ENCODE measurements at places on chromosomes 11 and 22.

GRCh38 chr11:84117394-84117793 lies 831.2 kb upstream of the CCDC90B start:
- DNase-seq = no peak

DNA sequence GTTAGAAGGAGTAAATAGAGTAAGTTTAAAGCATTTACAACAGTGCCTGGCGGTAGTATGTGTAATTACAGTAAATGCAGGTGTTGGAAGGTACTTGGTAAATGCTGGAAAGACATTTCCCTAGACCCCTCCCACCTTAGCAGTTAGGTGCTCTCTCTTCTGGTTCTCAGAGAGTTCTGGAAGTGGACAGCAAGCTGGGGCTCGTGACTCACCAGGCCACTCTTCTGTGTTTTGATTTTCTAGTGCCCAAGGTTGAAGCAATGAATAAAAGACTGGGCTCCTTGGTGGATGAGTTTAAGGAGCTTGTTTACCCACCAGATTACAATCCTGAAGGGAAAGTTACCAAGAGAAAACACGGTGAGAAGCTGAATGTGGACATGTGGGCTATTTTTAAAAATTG lies 27.6 kb downstream of the SNU13 start:
- DNase-seq = no peak

DNA sequence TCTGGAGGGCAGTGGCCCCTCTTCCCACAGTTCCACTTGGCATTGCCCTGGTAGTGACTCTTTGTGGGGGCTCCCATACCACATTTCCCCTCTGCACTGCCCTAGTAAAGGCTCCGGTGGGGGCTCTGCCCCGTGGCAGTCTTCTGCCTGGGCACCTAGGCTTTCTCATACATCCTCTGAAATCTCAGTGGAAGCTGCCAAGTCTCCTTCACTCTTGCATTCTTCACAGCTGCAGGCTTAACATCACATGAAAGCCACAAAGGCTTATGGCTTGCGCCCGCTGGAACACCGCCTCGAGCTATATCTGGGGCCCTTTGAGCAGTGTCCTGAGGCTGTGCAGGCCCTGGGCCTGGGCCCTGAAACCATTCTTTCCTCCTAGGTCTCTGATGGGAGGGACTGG lies 25.3 kb downstream of the PLEKHB1 start:
- DNase-seq = no peak

DNA sequence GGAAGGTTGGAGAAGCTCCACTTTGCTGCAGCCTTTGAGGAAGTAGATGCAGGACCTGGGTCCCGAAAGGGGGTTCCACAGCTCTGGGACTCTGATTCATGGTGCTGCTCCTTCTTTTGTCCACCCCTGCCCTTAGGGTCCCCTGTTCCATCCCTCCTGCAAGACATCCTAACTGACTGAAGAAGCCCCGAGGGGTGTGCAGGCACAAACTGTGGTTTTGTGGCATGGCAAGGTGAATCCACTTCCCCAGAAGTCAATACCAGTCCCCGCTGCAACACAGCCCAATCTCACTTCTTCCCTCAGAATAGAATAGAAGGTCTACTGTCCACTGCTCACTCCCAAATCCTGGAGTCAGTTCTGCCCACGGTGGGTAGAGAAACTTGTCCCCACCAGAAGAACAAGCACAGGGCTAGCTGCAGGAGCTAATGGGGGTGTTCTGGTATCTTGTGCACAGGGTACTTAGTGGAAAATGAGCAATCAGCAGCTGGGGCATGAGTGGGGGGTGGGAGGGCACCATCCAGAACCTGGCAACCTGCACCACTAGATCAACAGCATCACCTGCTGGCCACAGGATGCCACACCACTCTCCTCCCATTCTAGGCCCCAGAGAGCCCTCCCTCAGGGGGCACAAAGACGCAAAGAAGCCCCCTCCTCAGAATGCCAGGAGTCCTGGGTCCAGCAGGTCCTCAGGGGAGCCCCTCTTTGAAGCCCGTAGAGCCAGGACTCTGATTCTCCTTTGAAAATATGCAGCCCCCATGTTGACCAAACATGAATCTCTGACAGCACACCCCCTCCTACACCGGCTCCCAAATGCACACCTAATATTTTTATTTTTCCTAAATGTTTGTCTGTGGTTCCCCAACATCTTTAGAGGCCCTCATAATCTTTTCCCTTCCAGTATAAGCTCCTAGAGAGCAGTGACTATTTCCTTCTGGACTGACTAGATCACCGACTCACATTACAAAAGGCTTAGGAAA lies 14.1 kb downstream of the SPATA19 start:
- no peak for DNase-seq

GRCh38 chr11:72974487-72975205 lies 160.4 kb downstream of the ATG16L2 start:
- no peak for DNase-seq

- DNase-seq = no peak
These were observed 73.0 kb downstream of the MSANTD4 start for GRCh38 chr11:105948918-105949590.

DNA sequence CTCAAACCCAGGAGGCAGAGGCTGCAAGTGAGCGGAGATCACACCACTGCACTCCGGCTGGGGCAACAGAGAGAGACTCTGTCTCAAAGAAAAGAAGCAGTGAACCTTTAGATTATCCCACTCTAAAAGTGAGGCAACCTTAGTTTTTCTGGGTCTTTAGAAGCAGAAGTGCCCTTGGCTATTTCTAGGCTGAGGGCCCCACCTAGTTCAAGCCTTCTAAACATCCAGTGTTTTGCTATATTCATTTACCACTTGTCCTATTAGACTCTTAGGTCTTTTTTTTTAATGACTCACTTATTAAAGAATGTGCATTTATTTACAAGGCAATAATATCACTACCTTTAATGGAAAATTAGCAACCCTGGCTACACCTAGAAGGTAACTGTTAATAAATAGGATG lies 16.7 kb upstream of the EHF start:
- DNase-seq = no peak

DNA sequence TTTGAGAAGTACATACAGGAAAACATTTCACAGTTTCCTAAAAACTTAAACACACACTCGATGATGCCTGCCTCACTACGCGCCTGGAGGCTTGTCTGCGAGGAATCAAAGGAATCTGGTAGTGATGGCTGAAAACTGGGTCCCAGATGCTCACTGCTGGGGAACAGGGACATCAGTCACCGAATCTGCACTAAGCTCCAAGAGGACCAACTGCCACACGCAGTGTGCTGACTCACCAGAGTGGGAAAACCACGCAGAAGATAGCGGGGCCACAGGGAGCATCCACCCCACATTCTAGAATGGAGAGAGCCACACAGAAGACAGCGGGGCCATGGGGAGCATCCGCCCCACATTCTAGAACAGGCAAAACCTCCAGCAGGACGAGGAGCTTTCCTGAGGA lies 24.3 kb upstream of the MOB2 start:
- no peak for DNase-seq

DNA sequence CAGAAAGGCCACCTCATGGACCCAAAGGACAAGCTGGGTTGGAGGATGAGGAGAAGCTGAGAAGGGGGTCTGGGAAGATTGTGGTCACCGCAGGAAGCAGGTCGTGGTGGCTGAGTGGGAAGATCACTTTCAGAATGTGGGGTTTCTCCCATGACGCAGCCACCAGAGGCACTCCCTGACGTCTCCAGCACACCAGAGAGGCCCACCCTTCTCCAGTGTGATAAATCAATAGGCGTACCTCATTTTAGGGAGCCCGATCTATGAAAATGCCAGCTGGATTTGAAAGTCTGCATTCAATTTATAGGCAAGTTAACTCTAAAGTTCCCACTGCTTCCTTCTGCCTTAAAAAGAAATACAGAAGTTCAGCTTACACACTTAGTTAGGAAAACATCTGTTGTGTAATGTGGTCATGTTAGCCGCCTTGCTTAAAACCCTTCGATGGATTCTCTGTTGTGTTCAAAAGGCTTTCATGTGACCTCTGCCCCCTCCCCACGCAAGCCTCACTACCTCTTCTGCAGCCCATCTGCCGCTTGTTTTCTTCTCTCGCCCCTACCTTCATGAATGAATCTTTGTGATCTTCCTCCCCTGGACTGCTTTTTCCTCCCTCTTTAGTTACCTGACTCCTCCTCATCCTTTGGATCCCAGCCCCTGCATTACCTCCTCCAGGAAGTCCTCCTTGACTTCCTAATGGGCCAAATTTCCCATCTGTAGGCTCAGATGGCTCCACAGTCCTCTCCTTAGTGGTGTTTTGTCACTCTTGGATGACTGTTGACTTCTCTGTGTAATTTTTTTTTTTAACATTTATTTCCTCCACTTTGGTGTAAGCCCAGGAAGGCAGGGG lies 10.7 kb downstream of the TSPAN18 start:
- DNase-seq = no peak

DNA sequence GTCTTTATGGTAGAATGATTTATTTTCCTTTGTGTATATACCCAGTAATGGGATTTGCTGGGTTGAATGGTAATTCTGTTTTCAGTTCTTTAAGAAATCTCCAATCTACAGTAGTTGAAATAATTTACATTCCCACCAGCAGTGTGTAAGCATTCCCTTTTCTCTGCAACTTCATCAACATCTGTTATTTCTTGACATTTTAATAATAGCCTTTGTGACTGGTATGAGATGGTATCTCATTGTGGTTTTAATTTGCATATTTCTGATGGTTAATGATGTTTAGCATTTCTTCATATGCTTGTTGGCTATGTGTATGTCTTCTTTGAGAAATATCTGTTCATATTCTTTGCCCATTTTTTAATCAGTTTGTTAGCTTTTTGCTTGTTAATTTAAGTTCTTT lies 901.2 kb downstream of the METTL15 start:
- DNase-seq = no peak

DNA sequence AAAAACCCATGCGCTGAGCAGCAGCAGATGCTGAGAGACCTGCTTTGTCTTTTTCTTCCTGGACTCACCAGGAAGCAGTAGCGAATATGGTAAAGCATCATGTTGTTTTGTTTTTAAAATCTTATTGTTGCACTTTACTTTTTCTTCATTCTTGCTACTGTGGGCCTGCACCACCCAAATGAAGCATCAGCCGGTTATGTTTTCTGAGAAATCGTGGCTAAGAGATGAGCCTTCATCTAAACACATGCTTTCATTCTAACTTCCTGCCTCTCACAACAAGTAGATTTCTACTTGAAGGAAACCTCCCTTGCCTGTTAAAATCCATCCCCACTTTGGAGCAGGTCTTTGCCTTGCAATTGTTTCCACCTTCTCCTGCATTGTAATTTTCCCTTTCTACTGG lies 1025.9 kb downstream of the NTM start:
- no peak for DNase-seq
